ENCODE measurements at places on chromosomes 12 and 14.

DNA sequence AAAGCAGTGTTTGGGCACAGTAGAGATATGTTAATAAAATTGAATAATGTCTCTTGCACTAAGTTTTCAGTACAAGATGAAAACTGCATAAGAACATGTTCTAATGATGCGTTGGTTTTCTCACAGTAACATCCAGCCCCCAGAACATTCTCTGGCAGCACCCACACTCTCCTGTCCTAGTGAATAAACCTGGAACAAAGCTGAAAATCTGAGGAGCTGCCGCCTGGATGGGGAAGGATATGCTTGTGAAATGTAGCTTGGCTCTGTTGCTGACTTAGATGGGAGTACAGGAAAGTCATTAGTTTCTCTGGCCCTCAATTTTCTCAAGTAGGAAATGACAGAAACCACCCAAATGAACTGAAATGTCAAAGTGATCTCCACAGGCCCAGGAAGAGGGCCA is 323.8 kb downstream of the APAF1 start:
- no peak for DNase-seq

DNA sequence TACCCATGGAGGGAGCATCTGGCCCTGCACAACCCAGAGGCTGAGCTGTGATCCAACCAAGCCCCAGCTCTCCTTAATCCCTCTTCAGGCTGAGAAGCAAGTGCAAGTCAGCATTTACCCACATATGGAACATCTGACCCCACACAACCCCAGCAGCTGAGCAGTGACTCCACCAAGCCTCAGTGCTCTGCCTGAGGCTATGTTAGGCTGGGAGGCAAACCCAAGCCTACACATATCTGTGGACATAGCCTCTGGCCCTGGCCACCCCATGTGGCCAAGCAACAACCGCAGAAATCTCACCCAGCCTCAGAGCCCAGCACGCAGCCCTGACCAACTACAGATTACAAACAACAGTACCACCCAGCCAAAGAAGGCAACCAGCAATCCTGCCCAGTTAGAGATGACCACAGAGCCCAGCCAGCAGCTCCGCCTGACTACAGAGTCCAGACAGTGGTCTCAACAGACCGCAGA is 142.8 kb downstream of the NUAK1 start:
- DNase-seq = no peak

- no peak for DNase-seq
Measured at GRCh38 chr14:51432302-51432948, 192.4 kb downstream of the TMX1 start.

GRCh38 chr14:104724981-104725771 is 1.1 kb downstream of the ADSS1 start:
- peak; percentile 46 for DNase-seq

DNA sequence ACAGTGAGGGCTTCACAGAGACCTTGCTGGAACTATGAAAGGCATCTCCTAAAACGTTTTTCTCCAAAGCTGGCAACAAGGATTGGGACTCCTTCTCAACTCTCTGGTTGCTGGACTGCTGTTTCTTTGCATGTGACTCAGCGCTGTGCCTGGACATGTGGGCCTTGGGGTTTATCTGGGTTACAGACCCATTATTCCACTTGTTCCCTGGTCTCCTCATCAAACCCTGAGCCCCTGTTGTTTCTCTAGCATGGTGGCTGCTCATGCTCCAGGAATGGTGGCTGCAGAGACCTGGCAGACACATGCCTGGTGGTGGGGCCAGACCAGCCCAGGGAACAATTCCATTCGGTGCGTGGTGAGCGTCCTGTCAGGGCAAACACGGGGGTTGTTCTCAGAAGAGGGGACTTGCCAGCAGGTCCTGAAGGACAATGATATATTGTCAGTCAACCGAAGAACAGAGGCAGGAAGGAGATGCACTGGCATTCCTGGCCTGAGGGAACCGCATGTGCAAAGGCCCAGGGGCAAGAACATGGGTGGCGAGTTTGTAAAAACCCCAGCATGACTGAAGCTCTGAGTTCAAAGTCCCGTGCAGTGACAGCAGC is 320.1 kb upstream of the RTL1 start:
- DNase-seq = no peak

- peak; percentile 77 for DNase-seq
Measured at GRCh38 chr14:76876076-76876475, 49.9 kb downstream of the LRRC74A start.

DNA sequence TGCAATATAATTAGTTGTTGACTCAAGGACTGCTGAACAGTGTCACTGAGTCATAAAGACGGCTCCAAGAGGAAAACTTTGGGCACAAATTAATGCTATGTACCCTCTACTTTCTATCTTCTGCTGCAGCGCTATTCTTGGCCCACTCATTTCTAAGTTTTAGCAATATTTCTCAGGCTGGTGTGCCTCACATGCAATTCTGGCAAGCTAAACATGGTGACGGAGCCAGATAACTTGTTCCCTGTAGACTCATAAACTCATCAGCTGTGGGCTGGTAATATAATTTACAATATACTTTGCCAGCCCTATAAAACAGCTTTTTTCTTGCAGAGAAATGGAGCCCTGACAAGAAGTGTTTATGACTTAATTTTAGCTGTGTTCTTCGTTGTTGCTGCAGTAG is 615.1 kb downstream of the NRXN3 start:
- DNase-seq = no peak

- peak; percentile 51 for DNase-seq
Measured at GRCh38 chr14:59086241-59086882, 102.1 kb upstream of the DAAM1 start.

- no peak for DNase-seq
Measured at GRCh38 chr14:23121361-23121771, 2.3 kb upstream of the CEBPE start.

GRCh38 chr12:78385541-78385940 is 479.0 kb upstream of the SYT1 start:
- DNase-seq = no peak

GRCh38 chr14:95502381-95502950 is 14.0 kb downstream of the SYNE3 start:
- DNase-seq = no peak

GRCh38 chr12:1077036-1077803 is 86.2 kb downstream of the ERC1 start:
- no peak for DNase-seq

- no peak for DNase-seq
Measured at GRCh38 chr12:112711026-112711425, 80.5 kb upstream of the RPH3A start.

DNA sequence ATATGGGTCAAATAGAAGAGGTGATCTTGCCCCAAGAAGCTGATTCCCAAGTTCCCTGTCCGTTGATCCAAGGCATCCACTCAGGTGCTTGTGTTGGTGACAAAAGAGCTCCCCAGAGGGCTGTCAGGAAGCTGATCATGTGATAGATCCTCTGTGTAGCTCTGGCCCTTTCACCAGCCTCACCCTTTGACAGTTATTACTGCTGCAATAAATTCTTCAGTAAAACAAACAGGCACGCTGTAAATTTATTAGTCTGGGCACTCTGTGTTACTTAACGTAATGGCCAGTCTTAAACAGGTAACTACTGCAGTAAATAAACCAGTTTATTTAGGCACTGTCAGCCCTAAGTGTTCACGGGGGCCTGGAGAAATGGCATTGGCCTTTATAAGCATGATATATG is 473.9 kb downstream of the BCL11B start:
- DNase-seq = no peak

GRCh38 chr12:109523504-109523903 is 46.1 kb downstream of the UBE3B start:
- no peak for DNase-seq

DNA sequence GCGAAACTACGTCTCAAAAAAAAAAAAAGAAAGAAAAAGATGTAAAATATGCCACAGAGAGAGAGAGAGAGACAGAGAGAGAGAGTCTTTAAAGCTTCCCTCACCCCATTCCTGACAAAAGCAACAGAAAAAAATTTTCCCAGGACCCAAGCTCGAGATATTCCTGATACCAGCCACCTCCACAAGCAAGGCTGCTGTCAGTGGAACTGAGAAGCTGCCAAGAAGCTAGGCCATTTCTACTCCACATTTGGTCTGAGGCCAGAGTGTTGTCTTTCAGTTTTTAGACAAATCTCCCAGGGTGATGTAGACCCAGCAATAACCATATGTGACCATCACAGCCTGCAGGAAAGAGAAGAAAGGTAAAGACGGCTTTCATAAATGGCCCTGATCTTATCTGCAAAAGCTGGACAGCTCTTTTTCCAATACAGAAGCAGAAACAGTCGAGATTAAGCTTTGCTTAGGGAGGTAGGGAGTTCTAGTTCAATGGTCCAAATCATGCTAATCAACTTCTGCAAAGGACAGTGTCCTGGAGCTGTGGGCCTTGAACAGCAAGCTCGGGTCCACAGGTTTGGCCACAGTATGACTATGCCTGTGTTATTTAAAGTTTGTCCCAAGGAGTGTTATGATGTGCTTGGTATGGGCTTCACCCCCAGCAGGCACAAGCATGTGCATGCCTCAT is 130.3 kb upstream of the NUDT4 start:
- peak; percentile 29 for DNase-seq

- no peak for DNase-seq
Measured at GRCh38 chr14:89330236-89331002, 86.6 kb downstream of the FOXN3 start.

DNA sequence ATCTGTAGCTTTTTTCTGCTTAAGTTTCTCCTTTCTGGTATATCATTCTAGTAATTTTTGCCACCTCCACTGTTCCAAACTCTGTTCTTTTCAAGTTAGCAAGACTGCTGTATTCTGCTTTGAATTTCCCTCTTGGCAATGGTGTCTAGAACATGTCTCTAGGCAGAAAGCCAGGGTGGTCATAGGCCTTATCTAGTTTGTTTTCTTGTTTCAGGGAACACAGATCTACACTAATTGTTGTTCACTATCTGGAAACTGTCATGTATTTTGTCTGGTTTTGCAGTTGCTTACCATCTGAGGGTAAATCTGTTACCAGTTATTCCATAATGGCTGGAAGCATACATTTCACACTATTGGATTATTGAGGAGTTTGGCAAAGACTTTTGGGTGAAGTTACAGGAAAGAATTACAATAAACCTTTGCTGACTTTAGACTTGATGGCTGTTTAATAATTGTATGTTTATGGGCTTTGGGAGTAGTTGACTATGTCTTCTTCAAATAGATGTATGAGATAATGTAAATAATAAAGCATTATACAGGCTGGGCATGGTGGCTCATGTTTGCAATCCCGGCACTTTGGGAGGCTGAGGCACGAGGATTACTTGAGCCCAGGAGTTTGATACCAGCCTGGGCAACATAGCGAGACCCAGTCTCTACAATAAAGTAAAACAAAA is 41.4 kb downstream of the FUT8 start:
- DNase-seq = no peak

- DNase-seq = no peak
Measured at GRCh38 chr14:92460916-92461579, 52.5 kb upstream of the RIN3 start.

DNA sequence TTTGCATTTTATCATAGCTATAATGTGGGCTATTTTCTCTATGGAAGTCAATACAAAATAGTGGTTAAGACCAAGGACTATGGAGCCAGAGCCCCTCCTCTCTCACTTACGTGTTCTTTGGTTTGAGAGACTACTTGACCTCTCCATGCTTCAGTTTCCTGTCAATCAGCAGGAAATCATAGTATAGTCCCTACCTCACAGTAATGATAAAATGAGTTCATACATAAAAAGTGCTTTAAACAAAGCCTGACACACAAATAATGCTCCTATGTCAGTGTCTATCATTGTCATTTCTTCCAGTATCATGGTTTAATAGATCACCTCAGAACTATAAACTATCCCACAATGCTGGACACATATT is 90.4 kb downstream of the MED13L start:
- DNase-seq = no peak

GRCh38 chr12:109458086-109458485 is 19.0 kb downstream of the KCTD10 start:
- DNase-seq = no peak

DNA sequence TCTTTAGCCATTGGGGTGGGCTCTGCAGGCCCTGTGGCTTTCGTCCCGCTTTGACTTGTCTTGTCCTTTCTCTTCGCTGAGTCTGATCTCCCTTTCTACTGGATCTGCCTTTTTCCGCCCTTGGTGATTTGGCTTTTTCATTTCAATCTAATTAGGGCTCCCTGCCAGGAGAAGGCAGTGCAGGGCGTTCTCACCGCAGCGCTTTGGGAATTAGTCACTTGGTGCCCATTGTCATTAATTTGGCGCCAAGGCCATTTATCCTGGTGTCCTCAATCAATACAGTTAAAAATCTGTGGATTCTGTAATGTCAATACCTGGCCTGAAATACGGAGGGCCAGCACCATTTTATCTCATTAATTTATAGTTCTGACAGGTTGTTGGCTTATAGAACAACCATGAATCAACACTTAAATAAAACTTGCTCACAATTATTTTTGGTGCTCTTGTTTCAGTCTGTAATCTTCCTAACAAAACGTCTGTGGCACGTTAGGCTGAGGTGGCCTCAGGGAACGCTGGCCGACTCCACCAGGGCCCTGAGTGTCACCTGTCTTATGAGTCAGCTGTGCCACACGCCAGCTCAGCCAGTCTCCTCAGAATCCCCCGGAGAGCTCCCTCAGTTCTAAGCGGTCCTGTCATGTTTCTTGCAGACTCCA is 115.7 kb downstream of the BEGAIN start:
- DNase-seq = peak; percentile 37

GRCh38 chr12:3550839-3551238 is 59.8 kb downstream of the PRMT8 start:
- DNase-seq = no peak

GRCh38 chr14:103520657-103521437 is 1.8 kb downstream of the CKB start:
- peak; percentile 90 for DNase-seq

DNA sequence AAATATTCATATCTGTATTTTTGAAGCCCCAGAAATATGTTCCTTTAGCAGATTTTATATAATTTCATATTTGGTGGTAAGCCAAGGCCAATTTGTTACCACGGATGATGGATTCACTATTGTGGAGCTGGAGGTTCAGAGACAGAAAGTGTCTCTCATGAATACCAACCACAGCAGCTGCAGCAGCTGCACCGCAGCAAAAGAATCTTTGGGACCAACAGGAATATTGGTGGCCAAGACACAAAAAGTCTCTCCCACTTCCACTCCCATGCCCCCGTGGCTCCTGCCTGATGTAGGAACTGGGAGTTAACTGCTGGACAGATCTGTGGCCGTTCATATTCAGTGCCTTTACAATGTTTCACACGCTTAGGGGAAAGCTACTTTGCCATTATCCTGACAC is 155.3 kb downstream of the ADAMTS20 start:
- no peak for DNase-seq

DNA sequence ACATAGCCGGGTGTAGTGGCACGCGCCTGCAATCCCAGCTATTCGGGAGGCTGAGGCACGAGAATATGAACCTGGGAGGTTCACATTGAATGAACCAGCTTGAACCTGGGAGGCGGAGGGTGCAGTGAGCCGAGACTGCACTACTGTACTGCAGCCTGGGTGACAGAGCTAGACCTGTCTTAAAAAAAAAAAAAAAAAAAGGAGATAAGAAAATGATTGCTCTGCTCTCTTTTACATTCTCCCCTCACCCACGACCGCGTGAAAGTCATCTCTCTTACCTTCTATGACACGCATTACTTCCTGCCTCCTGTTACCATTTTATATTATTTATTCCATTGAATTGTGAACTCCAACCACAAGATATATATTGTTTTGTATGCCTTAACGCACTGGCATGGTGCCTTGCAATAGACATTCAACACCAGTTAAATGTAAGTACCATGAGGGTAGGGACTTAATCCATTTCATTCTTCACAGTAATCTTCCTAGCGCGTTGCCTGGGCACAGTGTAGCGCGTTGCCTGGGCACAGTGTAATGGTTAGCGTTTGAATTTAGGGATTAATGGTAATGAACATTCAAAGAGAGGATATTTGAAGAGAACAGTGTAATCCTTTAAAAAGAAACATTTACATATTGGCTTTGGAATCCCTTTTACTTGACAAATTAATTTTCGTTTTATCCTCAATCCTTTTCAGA is 2.7 kb downstream of the RAP1B start:
- no peak for DNase-seq

- DNase-seq = no peak
Measured at GRCh38 chr12:126667339-126667738, 1599.6 kb upstream of the TMEM132C start.
